ENCODE measurements at places on chromosomes 2 and 18. TPM values are rescaled to one million over a fixed set of nuclear protein-coding genes. Genes with fewer than 3 reads are reported as not detected.

TMEM37 gene
- 7.1 TPM for total RNA-seq

DNA sequence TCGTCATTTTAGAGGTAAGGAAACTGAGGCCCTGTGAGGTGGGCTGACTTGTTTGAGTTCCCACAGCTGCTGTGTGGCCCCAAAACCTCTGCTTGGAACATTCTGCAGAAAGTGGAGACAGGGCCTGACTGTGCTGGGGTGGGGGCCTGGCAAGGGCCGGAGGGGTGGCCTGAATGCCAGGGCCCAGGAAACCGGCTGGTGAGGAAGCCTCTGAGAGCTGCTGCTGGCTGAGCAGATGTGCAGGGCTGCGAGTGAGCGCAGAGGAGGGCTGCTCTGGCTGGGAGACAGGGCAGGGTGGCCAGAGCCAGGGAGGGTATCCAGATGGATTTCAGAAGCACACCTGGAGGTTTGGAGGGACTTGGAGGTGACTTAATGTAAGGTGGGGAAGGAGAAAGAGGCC lies 29.9 kb upstream of the INHBB start:
- DNase-seq = no peak

DYNAP gene
- not detected for total RNA-seq

DNA sequence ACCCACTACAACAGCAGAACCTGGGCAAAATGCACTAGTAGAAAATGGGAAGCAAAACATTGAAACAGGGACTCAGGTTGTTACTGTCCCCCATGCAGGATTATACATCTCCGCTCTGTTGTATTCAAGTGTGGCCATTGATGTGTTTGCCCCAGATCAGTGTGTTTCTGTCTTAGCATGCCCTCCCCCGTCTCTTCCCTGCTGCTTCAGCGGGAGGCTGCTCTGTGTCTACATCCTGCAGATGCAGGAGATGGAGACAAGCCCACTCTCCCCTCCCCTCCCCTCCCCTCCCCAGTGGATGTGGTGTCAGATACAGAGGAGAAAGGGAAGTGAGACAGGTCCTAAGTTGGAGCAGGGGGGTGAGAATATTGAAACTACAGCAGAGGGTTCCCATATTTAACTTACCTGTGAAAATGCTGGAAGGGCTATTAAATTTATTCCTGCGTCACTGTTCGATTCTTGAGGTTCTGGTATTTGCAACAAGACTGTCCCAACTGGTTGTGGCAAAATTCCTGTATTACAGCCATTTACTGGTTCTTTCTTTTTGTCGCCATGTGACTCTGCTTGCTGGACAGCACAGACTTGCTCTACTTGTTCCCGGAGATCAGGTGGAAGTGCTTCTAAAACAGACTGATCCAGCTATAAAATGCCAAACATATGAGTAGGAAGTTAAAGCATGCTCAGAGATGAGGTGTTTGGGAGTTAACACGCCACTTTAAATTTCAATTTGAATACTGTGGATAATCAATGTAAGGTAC lies 67.0 kb downstream of the EIF5B start:
- no peak for DNase-seq

DNA sequence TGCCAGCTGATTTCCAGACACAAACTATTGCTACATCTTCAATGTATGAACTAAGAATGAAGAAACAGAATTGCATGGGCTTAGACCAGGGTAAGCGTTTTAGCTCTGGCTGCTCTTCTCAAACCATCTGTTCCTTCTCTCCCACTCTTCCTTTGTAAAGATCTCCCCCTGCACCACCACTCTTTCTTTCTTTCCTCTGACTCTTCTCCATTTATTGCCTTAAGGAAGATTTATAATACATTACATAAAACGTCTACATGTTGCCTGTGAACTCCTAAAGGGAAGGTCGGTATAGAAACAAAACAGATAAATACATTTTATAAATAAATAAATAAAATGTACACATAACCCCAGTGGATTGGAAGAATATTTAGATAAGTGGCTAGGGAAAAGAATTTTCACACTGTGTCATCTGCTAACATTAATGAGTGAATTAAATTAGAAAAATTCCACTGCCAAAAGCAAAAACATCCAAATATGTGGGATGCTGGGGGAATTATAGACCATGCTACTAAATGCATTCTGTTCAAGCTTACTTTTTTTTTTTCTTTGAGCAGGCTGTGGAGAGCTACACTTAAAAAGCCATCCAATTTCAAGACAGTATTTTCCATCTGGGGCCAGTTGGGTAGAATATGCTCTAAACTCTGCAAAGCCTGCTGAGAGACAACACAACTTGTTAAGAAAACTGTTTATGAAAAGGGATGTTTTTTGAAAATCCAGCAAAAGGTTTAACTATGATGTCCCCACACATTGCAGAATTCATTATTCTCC lies 41.5 kb downstream of the NCKAP5 start:
- DNase-seq = no peak

DNA sequence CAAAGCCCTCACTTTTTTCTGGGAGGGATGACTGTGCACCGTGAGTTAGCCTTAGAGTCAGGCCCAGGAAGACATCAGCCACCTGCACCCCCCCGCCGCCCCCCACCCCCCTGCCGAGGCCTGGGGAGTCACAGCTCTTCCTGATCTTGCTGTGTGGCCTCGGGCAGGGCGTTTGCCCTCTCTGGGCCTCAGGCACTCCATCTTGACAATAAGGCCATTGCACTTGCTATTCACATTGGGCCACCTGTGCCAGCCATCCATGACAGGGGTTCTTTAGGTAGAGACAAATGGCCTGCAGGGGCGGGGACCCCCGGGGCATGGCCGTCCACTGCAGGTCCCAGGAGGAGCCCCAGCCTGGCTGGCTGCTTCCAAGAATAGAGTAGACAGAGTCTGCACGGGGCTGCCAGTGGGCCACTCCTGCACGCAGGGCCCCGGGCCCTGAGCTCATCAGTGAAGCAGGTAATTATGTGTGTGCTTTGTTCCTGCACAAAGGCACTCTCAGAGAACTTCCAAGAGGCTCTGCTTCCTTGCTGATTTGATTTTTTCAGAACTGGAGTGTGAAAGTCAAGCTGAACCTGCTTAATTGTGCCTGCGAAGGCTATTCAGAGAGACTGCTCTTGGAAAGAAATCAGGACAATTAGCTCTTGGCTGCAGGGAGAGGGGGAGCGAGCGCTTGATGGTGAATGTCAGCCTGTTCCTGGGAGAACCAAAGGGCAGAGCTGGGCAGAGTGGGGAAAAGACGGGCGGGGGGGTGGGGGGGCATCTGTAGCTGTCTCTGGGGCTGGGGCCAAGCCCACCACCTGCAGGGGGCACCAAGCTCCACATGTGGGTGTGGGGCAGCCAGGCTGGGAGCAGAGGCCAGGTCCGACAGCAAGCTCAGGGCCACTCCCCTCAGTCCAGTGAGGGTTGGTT lies 40.3 kb downstream of the RRM2 start:
- no peak for DNase-seq

TTN gene
- total RNA-seq = 16.3 TPM

DNA sequence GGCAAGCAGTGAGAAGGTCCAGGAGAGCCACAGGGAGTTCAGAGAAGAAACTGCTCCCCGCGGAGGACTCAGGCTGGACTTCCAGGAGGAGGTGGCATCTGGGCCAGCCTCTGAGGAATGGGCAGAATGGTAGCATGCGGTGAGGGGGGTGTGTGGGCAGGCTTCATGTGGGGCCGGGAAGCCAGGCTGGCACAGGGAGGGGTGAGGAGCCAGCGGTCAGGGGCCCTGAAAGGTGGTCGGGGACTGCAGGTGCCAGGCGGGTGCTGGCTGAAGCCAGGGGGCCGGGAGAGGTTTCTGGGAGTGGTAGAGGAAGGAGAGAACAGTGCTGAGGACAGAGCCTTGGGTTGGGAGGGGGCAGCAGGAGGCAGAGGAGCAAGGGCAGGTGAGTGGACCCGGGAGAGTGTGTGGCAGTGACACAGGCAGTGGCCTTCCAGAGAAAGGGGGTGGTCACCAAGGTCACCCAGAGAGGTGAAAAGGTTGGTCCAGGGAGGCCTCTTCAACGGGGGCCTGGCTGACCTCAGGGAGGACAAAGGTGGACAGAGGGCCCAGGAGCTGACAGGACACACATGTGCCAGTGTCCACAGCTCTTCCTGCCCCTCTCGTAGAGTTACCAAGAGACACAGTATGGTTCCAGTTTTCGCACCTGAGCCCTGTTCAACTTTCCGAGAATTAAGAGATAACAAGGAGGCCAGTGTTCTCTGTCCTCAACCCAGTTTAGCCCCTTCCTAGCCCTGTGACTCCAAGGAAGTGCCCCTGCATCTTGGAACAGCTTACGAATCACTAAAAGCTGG lies 101.2 kb upstream of the ASB18 start:
- no peak for DNase-seq
